Mesenchymal stem cell (in vitro differentiated cells and primary cell): ENCODE measurements at places on chromosomes 4 and X.

DNA sequence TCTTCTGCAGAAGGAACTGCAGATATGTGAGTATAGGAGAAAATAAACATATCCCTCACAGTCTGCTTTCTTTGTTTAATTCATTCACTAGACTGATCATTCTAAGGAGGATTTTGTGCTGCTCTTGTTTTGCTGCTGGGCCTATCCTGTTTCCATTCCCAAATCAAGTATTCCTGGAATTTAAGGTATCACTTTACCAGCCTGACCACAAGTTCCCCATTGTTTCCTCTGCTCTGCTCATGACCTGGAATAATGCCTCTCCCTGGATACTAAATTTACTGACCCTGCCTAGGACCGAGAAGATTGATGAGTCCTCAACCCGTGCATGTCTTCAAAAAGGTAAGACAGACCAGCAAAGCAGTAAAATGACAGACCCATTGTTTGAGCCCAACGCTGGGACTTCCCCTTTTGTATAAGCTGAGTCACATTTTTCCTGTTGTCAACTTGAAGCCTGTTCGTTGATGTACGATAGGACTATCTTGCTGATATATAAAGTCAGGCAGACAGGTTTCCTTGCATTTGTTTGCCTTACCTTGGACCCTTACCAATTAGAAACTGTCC lies 85.5 kb upstream of the TET2 start:
- H3K27me3 ChIP-seq, result no peaks in the 10 kb centered on the region
- DNase-seq, result no peak
- H3K27ac ChIP-seq, result no peak overlapping the region
- no peaks in the 10 kb centered on the region for H3K36me3 ChIP-seq

- H3K4me3 ChIP-seq, result no peak overlapping the region
- DNase-seq, result peak; percentile 65
- H3K4me1 ChIP-seq, result no peaks in the 10 kb centered on the region
- H3K36me3 ChIP-seq, result no peaks in the 10 kb centered on the region
- H3K27me3 ChIP-seq, result no peaks in the 10 kb centered on the region
Measured at GRCh38 chr4:33060674-33061542, 2340.7 kb downstream of the PCDH7 start.

GRCh38 chr4:153706519-153706918 lies 22.4 kb downstream of the TLR2 start:
- H3K27me3 ChIP-seq, result no peaks in the 10 kb centered on the region
- H3K27ac ChIP-seq, result no peak overlapping the region
- DNase-seq, result no peak
- no peaks in the 10 kb centered on the region for H3K4me1 ChIP-seq
- no peaks in the 10 kb centered on the region for H3K36me3 ChIP-seq
- H3K4me3 ChIP-seq, result no peak overlapping the region

DNA sequence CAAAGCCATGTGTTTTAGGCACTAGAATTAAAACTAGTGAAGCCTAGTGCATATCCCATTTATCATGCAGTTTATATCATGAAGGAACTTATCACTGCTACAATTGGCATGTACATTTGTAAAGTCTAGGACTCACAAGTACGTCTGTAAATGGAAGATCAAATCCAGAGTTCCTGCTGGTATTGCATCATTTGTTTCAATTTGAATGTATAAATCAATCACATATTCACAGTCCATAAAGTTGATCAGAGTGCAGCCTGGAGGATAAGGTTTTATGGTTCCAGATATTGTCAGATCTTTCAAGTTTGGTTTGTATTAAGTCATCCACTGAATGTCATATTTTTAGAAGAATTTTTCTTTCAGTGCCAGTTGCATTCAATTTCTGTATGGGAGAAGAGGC lies 32.6 kb upstream of the PDE5A start:
- no peaks in the 10 kb centered on the region for H3K4me1 ChIP-seq
- no peak overlapping the region for H3K27ac ChIP-seq
- no peaks in the 10 kb centered on the region for H3K36me3 ChIP-seq
- H3K4me3 ChIP-seq, result no peak overlapping the region
- DNase-seq, result no peak

- H3K36me3 ChIP-seq, result no peaks in the 10 kb centered on the region
- DNase-seq, result no peak
- H3K27me3 ChIP-seq, result no peaks in the 10 kb centered on the region
- no peak overlapping the region for H3K4me3 ChIP-seq
- H3K4me1 ChIP-seq, result no peaks in the 10 kb centered on the region
Measured at GRCh38 chr4:38283724-38284123, 323.5 kb downstream of the PTTG2 start.

GRCh38 chrX:14673764-14674163 lies 144.4 kb downstream of the GLRA2 start:
- peak overlapping the region; percentile 46 for H3K27ac ChIP-seq
- H3K27me3 ChIP-seq, result no peaks in the 10 kb centered on the region

- H3K36me3 ChIP-seq, result no peaks in the 10 kb centered on the region
- H3K27ac ChIP-seq, result no peak overlapping the region
- H3K4me3 ChIP-seq, result no peak overlapping the region
- DNase-seq, result no peak
- H3K4me1 ChIP-seq, result no peaks in the 10 kb centered on the region
- H3K27me3 ChIP-seq, result no peaks in the 10 kb centered on the region
Measured at GRCh38 chr4:125044886-125045285, 269.9 kb upstream of the FAT4 start.

DNA sequence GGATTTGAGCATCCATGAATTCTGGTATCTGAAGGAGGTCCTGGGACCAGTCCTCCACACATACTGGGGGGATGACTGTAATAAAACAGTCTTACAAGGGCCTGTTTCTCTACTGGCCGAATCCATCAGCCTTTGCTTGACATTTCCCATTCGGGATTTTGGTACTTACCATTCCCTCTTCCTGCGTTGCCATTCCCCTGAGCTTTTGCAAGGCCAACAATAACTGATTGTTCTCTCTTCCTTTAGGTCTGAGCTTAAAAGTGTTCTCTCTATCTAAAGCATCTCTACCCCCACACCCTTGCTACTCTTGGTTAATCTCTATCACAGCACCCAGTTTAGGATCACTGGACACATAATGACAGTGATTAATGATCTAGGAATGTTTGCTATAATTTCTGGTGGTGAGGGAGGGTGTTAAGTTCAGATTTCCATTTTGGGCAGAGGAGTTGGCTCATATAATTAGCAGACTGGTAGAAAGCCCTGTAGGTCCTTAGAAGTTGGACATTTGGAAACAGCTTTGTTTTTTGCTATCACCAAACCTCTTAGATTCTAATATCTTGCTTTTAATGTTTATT lies 29.4 kb downstream of the TMA16 start:
- H3K4me1 ChIP-seq, result no peaks in the 10 kb centered on the region
- peaks cover 87% of the 10 kb centered on the region for H3K36me3 ChIP-seq
- no peak overlapping the region for H3K4me3 ChIP-seq

GRCh38 chrX:100098660-100099375 lies 311.3 kb downstream of the PCDH19 start:
- H3K27ac ChIP-seq, result no peak overlapping the region
- no peak overlapping the region for H3K4me3 ChIP-seq
- H3K4me1 ChIP-seq, result no peaks in the 10 kb centered on the region
- DNase-seq, result no peak
- H3K36me3 ChIP-seq, result no peaks in the 10 kb centered on the region
- H3K27me3 ChIP-seq, result no peaks in the 10 kb centered on the region
